OCI-LY7 (cell line): ENCODE measurements at places on chromosomes 2 and 18.

DNA sequence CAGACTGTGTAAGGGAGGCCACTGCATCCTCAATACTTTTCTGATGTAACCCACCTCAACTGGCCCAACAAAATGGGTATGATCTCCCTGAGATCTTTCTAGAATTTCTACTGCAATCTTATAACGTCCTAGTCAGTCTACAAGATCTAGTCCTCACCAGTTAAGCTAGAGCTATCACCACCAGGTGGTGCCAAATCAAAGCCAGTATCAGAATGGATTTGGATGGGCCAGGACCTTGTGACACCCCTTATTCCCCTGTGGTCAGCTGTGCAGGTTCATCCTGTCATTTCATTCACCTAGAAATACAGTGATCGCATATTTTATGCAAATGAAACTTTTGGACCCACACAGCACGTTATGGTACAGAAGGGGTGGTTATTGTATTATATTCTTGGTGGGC, 90.3 kb downstream of the OLA1 start:
- peak; percentile 54 for DNase-seq

DNA sequence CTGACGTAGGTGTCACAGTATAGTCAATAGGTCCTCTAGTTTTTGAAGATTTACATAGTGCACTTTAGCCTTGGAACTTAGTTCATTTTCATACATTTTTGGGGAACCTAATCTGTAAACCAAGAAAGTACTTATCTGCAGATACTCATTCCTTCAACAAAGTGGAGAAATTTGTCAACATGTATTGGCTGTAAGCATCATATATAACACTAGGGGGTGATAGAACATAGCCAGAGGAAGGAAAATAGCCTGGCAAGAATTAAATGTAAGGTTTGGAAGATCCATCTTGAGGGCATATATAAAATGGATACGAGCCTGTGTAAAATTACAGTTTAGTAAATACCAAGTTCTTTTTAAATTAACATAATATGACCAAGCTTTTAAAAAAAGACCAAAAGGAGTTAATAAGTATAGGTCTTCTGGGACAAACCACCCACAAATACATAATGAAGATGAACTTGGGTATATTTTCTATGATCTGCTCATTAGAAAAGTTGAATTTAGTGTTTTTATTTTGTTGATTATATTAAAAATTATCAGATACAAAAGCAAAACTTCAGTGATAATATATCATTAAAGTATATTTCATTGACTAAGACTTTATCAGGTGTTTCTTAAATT, 18.2 kb downstream of the RPL37A start:
- peak; percentile 40 for DNase-seq

- no peak for DNase-seq
Observed at GRCh38 chr2:225600865-225601264, 201.4 kb downstream of the NYAP2 start.

- no peak for DNase-seq
Observed at GRCh38 chr2:222878877-222879603, 18.2 kb downstream of the ACSL3 start.

- DNase-seq, result no peak
Observed at GRCh38 chr2:69216535-69217332, 170.3 kb downstream of the GFPT1 start.

GRCh38 chr18:9058406-9058805, 44.1 kb upstream of the NDUFV2 start:
- DNase-seq, result no peak

GRCh38 chr2:148867079-148867769, 7.8 kb upstream of the KIF5C start:
- DNase-seq, result no peak

- DNase-seq, result no peak
Observed at GRCh38 chr2:64467096-64467843, 13.3 kb downstream of the LGALSL start.

DNA sequence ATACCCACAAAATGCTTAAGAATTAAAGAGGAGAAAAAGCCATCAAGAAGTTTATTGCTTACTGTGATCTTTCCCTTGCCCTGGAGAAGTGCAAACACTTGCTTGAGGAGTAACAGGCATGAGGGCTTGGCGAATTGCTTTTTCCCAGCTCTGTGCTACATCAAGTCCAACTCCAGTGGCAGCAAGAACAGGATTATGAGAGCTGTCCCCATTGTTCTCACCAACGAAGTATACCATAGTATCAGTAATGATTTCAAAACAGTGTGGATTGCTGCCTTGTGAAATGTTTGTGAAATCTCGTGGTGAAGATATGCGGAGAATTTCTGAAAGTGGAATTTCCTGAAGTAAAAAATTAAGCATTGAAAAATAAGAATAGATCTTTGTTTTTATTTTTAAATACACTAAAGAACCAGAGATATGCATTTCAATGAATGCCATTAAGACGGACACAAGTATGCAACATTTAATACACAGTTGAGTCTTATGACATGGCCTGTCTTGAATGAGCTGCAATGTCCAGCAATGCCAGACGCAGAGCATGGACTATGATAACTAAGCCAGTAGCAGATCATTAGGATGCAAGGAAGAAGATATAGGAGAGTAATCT, 43.0 kb downstream of the NDUFAF7 start:
- DNase-seq, result no peak

DNA sequence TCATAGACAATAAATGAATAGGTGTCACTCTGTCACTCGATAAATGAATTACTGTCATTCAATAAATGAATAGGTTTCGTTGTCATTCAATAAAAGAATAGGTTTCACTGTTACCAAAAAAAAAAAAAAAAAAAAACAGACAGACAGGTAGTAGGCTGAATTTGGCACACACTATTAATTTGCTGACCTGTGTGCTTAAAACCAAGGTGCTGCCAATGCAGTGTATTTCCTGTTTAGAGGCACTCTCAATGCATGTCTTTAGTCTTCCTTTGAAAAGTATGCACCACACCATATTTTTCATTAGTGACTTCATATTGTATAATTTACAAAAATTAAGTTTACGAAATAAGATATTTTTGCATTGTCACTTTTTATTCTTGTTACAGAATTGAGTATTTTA, 16.2 kb downstream of the ANKRD62 start:
- no peak for DNase-seq

DNA sequence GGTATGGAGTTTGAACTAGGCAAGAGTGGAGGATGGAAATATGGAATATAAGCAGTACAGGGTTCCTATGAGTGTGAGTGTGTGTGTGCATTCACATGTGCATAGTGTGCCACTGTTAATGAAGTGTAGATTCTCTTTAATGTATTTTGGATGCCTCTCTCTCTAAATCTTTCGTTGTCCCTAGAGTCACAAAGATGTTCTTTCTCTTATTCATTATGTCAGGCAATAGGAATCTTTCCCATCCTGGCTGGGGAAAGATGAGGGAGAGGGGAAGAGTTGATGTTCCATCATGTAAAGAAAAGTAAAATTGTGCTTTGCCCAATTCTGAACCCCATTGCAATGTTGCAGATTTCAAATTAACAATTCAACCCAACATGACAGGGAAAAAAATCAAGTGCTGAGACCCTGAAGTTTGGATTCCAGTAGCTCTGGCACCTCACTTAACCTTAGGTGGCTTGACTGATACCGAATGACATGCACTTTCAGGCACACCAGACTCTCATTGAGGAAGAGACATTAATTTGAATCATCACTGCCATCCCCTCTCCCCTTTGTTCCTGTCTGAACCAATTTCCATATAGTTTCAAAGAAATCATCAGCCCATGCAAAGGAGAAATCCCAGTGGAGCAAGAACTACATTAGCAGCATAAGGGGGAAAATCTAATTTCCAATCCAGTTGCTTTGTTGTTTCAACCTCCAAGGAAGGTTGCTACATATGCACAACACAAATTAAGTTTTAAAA, 28.0 kb downstream of the KLF7 start:
- no peak for DNase-seq

DNA sequence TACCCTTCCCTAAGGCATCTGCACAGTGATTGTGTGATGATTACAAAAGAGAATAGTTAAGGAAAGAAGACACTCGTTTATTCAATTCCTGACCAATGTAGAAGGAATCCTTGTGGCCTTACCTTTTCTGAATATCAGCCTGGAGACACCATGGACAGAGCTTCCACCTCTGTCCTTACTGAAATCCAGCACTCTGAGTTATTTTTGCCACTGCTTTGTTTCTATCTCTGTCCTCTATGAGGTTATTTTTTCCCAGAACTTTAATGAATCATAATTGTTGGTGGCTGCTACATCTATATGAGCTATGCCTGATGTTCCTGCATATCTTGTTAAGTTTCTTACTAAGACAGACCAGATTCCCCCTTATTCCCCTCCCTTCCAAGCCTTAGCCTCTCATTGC, 275.1 kb downstream of the SETBP1 start:
- no peak for DNase-seq

DNA sequence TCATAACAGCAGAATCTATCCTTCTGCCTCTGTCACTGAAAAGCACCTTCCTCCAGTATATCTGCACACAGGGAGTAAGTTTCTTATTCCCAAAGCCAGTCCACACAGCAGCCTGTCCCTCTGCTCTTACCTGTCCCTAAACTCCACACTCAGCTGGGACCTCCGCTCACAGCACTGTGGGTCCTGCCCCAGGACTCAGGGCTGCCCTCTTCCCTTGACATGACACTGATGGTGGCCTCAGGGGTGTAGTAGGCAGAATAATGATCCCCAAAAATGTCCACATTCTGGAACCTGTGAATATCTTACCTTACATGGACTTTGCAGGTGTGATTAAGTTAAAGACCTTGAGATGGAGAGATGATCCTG, 39.7 kb upstream of the EML4 start:
- no peak for DNase-seq

- DNase-seq, result no peak
Observed at GRCh38 chr2:65691816-65692215, 259.4 kb upstream of the SPRED2 start.

DNA sequence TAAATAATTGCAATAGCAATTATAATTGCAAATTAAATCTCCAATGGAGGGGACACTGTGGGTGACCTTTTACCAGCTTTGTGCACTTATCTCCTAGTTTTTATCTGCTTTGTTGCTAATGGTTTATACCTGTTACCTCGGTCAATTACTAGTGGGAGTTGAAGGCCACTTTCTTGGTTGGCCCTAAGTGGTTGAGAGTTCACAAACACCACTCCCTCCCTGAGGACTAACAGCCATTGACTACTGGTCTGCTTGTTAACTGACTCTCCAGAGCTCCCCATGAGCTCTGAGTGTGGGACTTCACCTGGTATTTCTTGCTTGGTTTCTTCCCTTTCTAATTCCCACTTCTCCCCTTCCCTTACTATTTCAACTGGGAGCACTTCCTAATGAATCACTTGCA, 27.2 kb downstream of the SERPINE2 start:
- no peak for DNase-seq

DNA sequence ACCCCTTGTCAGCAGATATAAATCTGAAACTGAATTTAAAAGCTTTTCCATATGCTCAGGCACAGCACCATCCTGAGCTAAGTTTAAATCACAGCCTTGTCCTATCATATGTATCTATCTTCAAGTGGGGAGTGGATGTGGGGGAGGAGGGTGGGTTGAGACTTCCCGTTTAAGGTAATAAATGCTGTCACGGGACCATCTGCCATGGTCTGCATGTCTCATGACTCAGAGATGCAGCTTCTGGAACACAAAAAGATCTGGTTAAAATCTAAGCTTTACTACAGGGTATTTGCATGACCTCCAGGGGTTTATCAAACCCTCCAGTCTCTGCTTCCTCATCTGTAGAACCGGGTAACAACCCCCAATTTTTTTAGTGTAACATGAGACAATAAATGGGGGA, 377.7 kb upstream of the ST6GAL2 start:
- DNase-seq, result no peak

GRCh38 chr2:230068016-230068650, 591 bp downstream of the SLC16A14 start:
- no peak for DNase-seq

GRCh38 chr18:56389190-56389589, 249.2 kb downstream of the TXNL1 start:
- DNase-seq, result no peak

- DNase-seq, result no peak
Observed at GRCh38 chr2:131425231-131425941, 50.5 kb upstream of the TUBA3D start.

GRCh38 chr2:234705108-234705507, 208.2 kb upstream of the ARL4C start:
- DNase-seq, result no peak

DNA sequence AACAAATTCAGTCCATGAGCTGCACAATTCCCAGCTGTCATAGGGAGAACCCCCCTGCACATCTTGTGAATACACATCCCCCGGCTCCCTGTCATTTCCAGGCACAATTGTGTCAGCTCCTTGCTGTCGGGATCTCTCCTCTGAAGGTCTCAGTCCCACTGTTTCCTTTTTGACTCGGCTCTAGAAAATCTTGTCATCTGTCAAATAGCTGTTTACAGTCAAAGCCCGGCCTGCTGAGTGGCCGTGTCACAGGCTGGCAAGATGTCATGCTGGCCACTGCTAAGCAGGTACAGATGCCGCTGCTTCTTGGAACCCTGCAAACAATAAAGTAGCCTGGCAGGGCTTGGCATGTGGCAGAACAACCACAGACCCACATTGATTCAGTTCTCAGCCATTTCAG, 61.7 kb downstream of the LYPD1 start:
- DNase-seq, result no peak

GRCh38 chr2:165594935-165595255, 125.4 kb downstream of the CSRNP3 start:
- DNase-seq, result peak; percentile 72

- DNase-seq, result peak; percentile 15
Observed at GRCh38 chr2:212595036-212595654, 56.5 kb upstream of the ERBB4 start.

DNA sequence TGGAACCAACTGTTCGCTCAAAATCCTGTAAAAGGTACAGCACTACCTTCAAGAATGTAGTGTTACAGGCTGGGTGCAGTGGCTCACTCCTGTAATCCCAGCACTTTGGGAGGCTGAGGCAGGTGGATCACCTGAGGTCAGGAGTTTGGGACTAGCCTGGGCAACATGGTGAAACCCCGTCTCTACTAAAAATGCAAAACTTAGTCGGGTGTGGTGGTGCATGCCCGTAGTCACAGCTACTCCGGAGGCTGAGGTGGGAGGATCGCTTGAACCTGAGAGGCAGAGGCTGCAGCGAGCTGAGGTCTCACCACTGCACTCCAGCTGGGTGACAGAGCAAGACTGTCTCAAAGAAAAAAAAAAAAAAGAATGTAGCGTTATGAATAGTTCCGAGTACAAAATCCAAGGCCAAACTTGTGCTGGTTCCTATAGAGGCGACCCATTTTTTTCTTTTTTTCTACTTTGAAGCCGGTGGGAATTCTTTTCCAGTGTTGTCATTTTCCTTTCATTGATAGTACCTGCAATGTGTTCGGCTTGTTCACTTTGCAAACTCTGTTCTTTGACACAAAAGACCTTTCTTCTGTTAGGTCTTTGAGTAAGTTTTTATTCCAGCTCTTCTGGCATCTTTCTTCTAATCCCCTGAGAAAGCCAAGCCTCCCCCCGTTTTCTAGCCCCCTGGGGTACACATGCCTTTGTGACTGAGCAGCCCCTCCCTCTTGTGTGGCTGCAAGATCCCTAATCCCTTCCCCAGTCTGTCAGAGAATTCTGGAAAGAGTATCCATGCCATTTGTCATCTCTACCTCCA, 25.1 kb downstream of the INPP5D start:
- DNase-seq, result no peak

DNA sequence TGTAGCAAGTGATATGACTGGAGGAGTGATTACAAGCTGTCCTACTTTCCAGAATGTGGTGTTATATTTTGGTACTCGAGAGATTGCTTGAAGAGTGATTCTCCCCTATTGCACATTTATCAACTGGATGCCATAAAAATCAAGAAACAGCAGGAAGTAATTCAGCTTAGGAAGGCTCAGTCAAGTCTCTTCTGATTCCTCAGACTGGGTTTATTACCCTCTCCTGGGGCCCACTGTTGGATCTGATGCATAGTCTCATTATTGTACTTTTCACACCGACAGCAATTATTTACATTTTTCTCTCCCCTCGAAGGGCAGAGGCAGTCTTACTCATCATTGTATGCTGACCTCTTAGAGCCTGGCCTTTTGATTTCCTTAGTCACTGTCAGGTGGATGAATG, 9.3 kb downstream of the NOSTRIN start:
- DNase-seq, result no peak
